AG10803 (cell line): ENCODE measurements at places on chromosomes 4 and X.

DNA sequence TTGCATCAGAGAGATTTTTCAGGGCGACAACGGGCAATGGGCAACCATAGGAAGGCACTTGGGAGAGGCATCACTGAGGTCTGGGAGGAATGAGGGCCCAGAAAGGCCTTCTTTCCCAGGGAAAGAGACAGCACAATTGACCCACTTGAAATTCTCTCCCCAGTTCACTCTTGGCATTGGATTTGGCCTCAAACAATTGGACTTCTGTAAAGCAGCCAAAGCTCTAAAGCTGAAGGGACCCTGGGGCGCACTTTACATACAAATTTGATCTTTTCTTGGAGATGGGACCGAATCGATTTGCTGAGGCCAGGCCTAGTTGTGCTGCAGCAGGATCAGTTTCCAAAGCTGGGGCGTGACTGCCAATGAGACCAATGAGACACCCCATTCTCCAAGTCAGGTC lies 3.2 kb downstream of the ARHGAP36 start:
- DNase-seq: no peak

- no peak for DNase-seq
Measured at GRCh38 chrX:144901521-144901920, 345.8 kb upstream of the SPANXN1 start.

GRCh38 chrX:39796856-39797255 lies 300.9 kb downstream of the BCOR start:
- peak; percentile 16 for DNase-seq

GRCh38 chr4:180449395-180449956 lies 1793.7 kb upstream of the TENM3 start:
- no peak for DNase-seq

- peak; percentile 73 for DNase-seq
Measured at GRCh38 chr4:127304356-127304755, 328.4 kb upstream of the INTU start.

GRCh38 chr4:185576314-185576961 lies 41.1 kb upstream of the PDLIM3 start:
- DNase-seq: no peak

DNA sequence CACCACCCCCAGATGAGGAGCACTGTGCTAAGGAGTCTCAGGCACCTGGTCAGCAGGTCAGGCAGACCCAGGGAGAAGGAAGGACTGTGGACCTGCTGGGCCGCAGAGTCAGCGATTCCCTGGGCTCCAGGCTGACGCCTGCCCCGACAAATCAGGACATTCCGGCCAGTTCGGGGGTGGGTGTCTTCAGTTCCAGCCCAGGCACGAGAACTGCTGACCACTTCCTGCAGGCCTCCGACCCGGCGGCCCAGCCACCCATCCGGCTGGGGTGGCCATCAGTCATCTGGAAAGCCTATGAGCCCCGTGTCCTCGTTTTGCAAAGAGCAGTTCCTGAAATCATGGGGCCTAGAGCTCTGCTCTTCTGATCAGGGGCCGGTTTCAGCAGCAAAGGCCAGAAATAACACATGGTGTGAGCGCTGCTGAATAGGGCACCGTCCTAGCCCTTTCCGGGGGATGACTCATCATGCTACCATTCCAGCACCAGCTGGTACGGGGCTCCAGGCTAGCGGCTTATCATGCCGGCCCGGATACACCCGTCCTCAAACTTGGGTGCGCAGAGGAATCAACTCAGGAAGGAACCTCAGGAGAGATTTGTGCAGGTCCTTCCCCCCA lies 7.8 kb upstream of the SH3TC1 start:
- peak; percentile 9 for DNase-seq

DNA sequence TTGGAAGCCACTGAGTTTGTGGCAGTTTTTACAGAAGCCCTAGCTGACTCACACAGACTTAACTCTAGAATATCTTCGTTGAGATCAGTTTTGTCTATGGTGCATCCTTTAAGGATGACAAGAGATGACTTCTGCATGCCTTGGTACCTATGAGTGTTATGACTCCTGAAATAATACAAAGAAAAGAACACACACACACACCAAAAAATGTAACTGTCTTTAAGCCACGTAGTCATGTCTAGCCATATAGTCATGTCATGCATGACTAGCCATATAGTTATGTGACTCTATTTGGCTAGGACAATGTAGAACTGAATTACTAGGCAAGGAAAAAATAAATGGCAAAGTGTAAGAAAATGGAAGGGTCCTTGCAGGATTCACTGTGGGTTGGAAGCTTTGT lies 447.8 kb downstream of the NLGN4X start:
- no peak for DNase-seq
